A549 treated with ZK216348 at 1 μM for 4 hours (cell line): ENCODE measurements at places on chromosomes 11 and 22. TPM values are rescaled to one million over a fixed set of nuclear protein-coding genes. Genes with fewer than 3 reads are reported as not detected.

HNRNPUL2 gene
- 40.2 to 45.6 TPM (median 42.8 TPM) in 5 replicates for total RNA-seq

YPEL4 gene
- 0.27 to 0.62 TPM (median 0.33 TPM) in 5 replicates for total RNA-seq

MYBPC3 gene
- 0.06 to 0.09 TPM (median 0.07 TPM) in 5 replicates for total RNA-seq

WBP2NL gene
- total RNA-seq, result 0.12 TPM in 1 of 5 replicates, not detected in the others

C11orf52 gene
- not detected in 5 replicates for total RNA-seq

OR10D3 gene
- total RNA-seq, result not detected in 5 replicates

CYP2D6 gene
- total RNA-seq, result 0.40 to 0.54 TPM (median 0.50 TPM) in 5 replicates

TPST2 gene
- total RNA-seq, result 9.6 to 13.0 TPM (median 10.8 TPM) in 5 replicates

PRDM10 gene
- total RNA-seq, result 1.4 to 2.6 TPM (median 1.8 TPM) in 5 replicates

ILK gene
- total RNA-seq, result 94.5 to 126 TPM (median 120 TPM) in 5 replicates

PKDREJ gene
- not detected in 5 replicates for total RNA-seq

RBX1 gene
- total RNA-seq, result 45.6 to 53.9 TPM (median 50.4 TPM) in 5 replicates

DAGLA gene
- total RNA-seq, result 3.1 to 6.7 TPM (median 6.3 TPM) in 5 replicates

GPR83 gene
- 0.06 to 0.09 TPM (median 0.07 TPM) in 4 of 5 replicates, not detected in the other for total RNA-seq

MRGPRX4 gene
- total RNA-seq, result not detected in 5 replicates

TPH1 gene
- 0.04 to 0.23 TPM (median 0.05 TPM) in 4 of 5 replicates, not detected in the other for total RNA-seq

BBOX1 gene
- not detected in 5 replicates for total RNA-seq

LRRC4C gene
- total RNA-seq, result not detected in 5 replicates

LRP5 gene
- 27.8 to 57.9 TPM (median 52.8 TPM) in 5 replicates for total RNA-seq

OR2AT4 gene
- total RNA-seq, result not detected in 5 replicates

LRRC32 gene
- total RNA-seq, result 0.08 to 0.30 TPM (median 0.18 TPM) in 5 replicates

PPME1 gene
- 48.8 to 58.4 TPM (median 56.7 TPM) in 5 replicates for total RNA-seq

OR52H1 gene
- total RNA-seq, result not detected in 5 replicates

TMEM25 gene
- total RNA-seq, result 0.36 to 1.0 TPM (median 0.55 TPM) in 4 of 5 replicates, not detected in the other

POU2F3 gene
- not detected in 5 replicates for total RNA-seq

OR51B2 gene
- total RNA-seq, result not detected in 5 replicates

BATF2 gene
- total RNA-seq, result 0.54 to 0.98 TPM (median 0.74 TPM) in 5 replicates

CHRDL2 gene
- total RNA-seq, result 2.2 to 6.3 TPM (median 4.6 TPM) in 5 replicates

SIPA1 gene
- 7.6 to 22.6 TPM (median 19.8 TPM) in 5 replicates for total RNA-seq

ROM1 gene
- total RNA-seq, result 3.5 to 4.8 TPM (median 4.4 TPM) in 5 replicates

OR52M1 gene
- not detected in 5 replicates for total RNA-seq

MFNG gene
- total RNA-seq, result 0.94 to 3.3 TPM (median 2.2 TPM) in 5 replicates

CHRM4 gene
- total RNA-seq, result 0.33 to 1.3 TPM (median 0.48 TPM) in 5 replicates

APBB1 gene
- 14.1 to 22.3 TPM (median 19.7 TPM) in 5 replicates for total RNA-seq

XKR3 gene
- total RNA-seq, result not detected in 5 replicates

RPS13 gene
- total RNA-seq, result 1,377 to 1,865 TPM (median 1,561 TPM) in 5 replicates

MRGPRX3 gene
- total RNA-seq, result not detected in 5 replicates

MMP8 gene
- not detected in 5 replicates for total RNA-seq
